ENCODE measurements at places on chromosomes 5 and 9.
A peak's percentile ranks its signal among the peaks of the same experiment; 100 is the strongest.

GRCh38 chr5:180160215-180160614, 48.8 kb downstream of the RASGEF1C start:
- DNase-seq: no peak

- no peak for DNase-seq
Measured at GRCh38 chr5:71747182-71747581, 28.1 kb downstream of the CARTPT start.

DNA sequence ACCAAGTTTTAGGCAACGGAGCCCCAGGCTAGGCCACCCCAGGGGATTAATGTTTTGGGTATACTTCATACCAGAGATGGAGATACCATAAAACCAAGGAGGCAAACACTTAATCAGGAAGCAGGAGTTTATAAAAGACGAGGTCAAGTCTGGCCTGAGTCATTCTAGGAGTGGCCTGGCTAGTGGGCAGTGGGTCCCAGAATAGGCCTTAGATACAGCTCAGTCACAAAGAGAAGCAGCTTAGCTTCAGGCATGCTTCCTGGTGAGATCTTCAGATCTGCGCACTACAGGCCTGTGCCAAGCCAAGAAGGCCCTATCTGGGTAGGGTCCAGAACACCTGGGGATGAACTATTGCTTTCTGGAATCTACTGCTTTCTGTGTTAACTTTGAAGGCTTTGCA, 20.6 kb upstream of the NR5A1 start:
- no peak for DNase-seq

DNA sequence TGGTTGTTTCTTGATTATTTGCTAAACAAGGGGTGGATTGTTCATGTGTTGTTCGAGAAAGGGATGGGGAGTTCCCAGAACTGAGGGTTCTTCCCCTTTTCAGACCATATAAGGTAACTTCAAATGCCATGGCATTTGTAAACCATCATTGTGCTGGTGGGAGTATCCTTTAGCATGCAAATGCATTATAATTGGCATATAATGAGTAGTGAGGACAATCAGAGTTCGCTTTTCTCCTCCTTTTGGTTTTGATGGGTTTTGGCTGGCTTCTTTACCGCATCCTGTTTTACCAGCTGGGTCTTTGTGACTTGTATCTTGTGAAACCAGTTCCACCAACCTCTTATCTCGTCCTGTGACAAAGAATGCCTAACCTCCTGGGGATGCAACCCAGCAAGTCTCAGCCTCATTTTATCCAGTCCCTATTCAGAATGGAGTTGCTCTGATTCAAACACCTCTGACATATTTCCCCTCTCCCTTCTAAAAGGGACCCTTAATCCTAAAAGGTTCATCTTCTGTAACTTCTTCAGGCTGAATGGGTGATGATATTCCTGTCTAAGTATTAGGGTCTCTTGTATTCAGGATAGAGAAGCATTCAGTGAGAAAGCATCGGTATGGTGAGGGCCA, 8.7 kb upstream of the FBN2 start:
- DNase-seq: no peak

DNA sequence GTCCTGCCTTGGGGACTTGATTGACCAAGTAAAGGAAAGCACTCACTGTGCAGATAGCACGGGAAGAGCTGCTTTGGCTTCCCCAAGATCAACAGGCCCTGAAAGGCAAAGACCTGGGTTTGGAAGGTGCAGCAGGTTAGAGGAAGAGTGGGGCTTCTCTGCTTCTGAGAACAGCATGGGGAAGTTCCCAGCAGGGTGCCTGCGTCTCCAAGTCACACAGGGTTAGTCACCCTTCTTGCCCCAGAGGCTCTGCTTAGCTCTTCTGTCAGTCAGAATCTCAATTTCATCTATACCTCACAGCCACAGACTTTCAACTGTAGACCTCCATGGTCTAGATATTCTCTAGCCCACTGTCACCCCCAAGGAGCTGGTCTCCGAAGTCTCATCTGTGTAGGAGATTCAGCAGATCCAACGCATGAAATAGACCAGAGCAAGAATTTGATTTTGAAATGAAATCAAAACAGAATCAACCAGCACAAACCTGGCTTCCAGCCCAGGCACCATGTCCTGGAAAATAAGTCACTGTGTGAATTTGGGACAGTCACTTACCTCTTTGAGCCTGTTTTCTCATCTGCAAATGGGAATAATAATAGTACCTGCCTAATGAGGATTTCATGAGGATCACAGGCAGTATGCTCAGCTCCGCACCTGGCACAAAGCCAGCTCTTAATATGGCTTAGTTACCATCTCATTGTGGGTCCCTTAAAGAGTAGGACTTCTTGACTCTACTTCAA, 64.0 kb downstream of the SFXN1 start:
- peak; percentile 34 for DNase-seq

Data from Kasumi-1 (cell line).